ENCODE measurements at places on chromosomes 5 and 9.

DNA sequence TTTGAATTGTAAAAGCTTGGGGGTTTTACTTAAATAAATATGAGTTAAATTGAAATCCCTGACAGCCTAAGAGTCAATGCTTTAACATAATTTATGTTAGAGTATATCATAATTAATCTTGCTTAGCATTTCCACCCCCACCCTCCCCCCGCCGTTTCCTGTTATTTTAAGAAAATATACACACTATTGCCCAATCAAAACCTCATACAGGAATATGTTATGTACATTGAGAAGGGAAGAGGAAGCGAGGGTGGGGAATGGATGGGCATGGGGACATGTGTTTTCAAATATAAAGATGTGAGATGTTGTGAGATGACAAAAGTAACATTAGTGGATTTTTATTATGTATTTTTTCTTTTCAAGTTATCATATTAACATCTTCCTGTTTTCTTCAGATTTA, 561.1 kb upstream of the MEF2C start:
- no peak for DNase-seq

GRCh38 chr9:6961845-6962522, 204.2 kb downstream of the KDM4C start:
- no peak for DNase-seq

DNA sequence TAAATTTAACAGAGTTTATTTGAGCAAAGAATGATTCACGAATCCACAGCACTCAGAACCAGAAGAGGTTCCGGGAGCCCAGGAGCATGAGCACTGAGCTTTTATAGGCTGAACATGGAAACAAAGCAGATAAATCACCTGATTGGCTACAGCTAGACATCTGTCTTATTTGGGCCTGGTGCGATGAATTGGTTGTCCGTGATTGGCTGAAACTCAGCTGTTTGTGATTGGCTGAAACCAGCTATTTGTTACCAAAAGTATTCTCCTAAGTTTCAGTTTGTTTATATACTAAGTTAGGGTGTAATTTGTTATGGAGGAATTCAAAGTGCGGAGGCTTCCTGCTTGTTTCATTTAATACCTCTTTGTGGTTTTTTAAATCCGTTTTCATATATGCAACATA, 15.8 kb upstream of the LCP2 start:
- no peak for DNase-seq

- DNase-seq: no peak
Measured at GRCh38 chr9:101453776-101454570, 18.4 kb upstream of the ALDOB start.

All from ovary (tissue), 10 donors.